ENCODE measurements at places on chromosomes 1 and 21. TPM values are rescaled to one million over a fixed set of nuclear protein-coding genes. Genes with fewer than 3 reads are reported as not detected.

Gene HES4
- 4.3 TPM for total RNA-seq

Gene JAM2
- 1.5 TPM for total RNA-seq

Gene FCRL4
- not detected for total RNA-seq

Gene CIART
- total RNA-seq: 1.6 TPM

Gene SH2D2A
- total RNA-seq: not detected
